ENCODE measurements at places on chromosomes 3 and 15.

- no peak overlapping the region for H3K4me3 ChIP-seq
- H3K27ac ChIP-seq: peak overlapping the region; percentile 60
- H3K36me3 ChIP-seq: no peaks in the 10 kb centered on the region
- H3K27me3 ChIP-seq: no peaks in the 10 kb centered on the region
- H3K4me1 ChIP-seq: peaks cover 13% of the 10 kb centered on the region
These were observed 62.9 kb upstream of the XCR1 start for GRCh38 chr3:46090161-46090591.

GRCh38 chr3:168272343-168272985 is 176.7 kb upstream of the GOLIM4 start:
- no peaks in the 10 kb centered on the region for H3K27me3 ChIP-seq
- H3K4me3 ChIP-seq: no peak overlapping the region
- no peaks in the 10 kb centered on the region for H3K4me1 ChIP-seq
- H3K27ac ChIP-seq: no peak overlapping the region

GRCh38 chr3:140931016-140931454 is 10.6 kb upstream of the SLC25A36 start:
- no peak overlapping the region for H3K4me3 ChIP-seq
- H3K36me3 ChIP-seq: no peaks in the 10 kb centered on the region
- no peak for DNase-seq

DNA sequence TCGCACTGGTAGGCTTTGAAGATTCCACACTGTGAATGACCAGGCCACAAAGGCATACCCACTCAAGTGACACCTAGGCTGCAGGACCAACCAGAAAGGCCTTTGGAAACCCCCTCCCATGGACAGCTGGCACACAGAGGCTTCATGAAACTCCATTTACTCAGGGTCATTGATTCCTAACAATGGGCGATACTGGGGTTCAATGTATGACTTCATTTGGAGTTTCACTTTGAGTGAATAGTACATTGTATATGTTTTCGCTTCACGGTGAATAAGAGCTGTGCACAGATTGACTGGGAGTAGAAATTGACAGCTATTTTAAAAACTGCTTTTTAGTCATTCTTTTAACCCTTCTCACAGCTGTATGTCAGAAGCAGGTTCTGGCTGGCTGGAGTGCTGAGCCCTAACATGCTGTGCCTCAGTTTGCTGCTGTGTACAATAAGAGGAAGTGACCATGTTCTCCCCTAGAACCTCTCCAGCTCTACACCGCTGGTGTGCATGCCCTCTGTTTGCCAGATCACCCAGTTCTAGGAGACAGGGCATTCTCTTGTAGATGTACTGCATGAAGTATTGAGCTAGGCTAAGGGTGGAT is 15.4 kb upstream of the CX3CR1 start:
- H3K36me3 ChIP-seq: no peaks in the 10 kb centered on the region
- no peak for DNase-seq
- no peaks in the 10 kb centered on the region for H3K4me1 ChIP-seq
- H3K4me3 ChIP-seq: no peak overlapping the region

GRCh38 chr3:193040836-193041672 is 123.4 kb upstream of the MB21D2 start:
- H3K27me3 ChIP-seq: no peaks in the 10 kb centered on the region
- no peaks in the 10 kb centered on the region for H3K4me1 ChIP-seq
- no peak for DNase-seq
- H3K4me3 ChIP-seq: no peak overlapping the region
- H3K36me3 ChIP-seq: no peaks in the 10 kb centered on the region
- H3K27ac ChIP-seq: no peak overlapping the region

- H3K4me1 ChIP-seq: peaks cover 24% of the 10 kb centered on the region
- no peak for DNase-seq
- H3K4me3 ChIP-seq: no peak overlapping the region
- no peak overlapping the region for H3K27ac ChIP-seq
- H3K36me3 ChIP-seq: no peaks in the 10 kb centered on the region
These were observed 4.3 kb downstream of the PDIA5 start for GRCh38 chr3:123071146-123071545.

- peaks cover 5% of the 10 kb centered on the region for H3K4me1 ChIP-seq
- H3K36me3 ChIP-seq: no peaks in the 10 kb centered on the region
- DNase-seq: no peak
These were observed 19.9 kb downstream of the ACKR2 start for GRCh38 chr3:42829083-42829627.

GRCh38 chr15:66897971-66898370 is 167.4 kb upstream of the SMAD3 start:
- peaks cover 5% of the 10 kb centered on the region for H3K4me1 ChIP-seq
- no peak overlapping the region for H3K27ac ChIP-seq
- no peaks in the 10 kb centered on the region for H3K27me3 ChIP-seq
- H3K4me3 ChIP-seq: no peak overlapping the region
- no peak for DNase-seq

GRCh38 chr3:167918008-167918596 is 177.6 kb downstream of the GOLIM4 start:
- DNase-seq: no peak
- H3K27me3 ChIP-seq: no peaks in the 10 kb centered on the region
- no peaks in the 10 kb centered on the region for H3K36me3 ChIP-seq
- no peaks in the 10 kb centered on the region for H3K4me1 ChIP-seq

- no peaks in the 10 kb centered on the region for H3K36me3 ChIP-seq
- DNase-seq: no peak
- H3K4me3 ChIP-seq: no peak overlapping the region
- no peaks in the 10 kb centered on the region for H3K27me3 ChIP-seq
- peaks cover 88% of the 10 kb centered on the region for H3K4me1 ChIP-seq
- H3K27ac ChIP-seq: peak overlapping the region; percentile 80
These were observed 6.8 kb upstream of the DUSP7 start for GRCh38 chr3:52063026-52063723.

DNA sequence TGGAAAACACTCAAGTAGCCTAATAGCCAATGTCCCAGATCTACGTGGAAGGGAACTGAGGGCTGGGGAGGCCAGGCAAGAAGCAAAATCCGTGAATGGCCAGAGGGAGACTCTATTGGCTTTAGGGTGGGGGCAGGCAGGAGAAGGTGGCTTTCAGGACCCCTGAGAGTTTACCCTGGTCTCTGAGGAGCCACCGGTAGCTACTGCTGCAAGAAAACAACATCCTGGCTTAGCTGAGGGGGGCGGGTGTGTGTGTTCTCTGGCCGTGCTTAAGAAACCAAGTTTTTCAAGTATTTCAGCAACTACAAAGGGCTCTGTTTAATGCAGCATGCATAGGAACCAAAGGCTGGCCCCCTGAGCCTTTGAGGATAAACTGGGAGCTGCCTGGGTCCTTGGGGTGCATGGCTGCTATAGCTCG is 47.6 kb upstream of the TRPM1 start:
- H3K36me3 ChIP-seq: no peaks in the 10 kb centered on the region
- no peak for DNase-seq

DNA sequence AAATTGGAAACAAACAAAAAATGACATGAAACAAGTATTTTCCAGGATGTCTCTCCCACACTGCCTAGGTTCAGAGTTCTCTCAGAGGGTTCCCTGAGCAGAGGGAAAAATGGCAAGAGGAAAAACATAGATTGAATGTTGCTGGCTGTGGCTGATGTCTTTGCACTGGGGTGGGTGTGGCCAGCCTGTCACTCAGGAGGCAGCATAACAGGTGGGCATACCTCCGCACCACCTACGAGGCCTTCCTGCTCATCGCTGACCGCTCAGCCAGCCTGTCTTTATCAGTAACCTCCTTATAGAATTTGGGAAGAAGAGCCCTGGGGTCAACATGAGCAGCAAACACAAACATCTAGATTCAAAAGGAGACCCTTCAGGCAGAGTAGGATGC is 216.6 kb upstream of the UMPS start:
- no peak overlapping the region for H3K27ac ChIP-seq
- no peak for DNase-seq
- H3K36me3 ChIP-seq: no peaks in the 10 kb centered on the region
- H3K4me3 ChIP-seq: no peak overlapping the region
- H3K27me3 ChIP-seq: no peaks in the 10 kb centered on the region

- H3K27ac ChIP-seq: no peak overlapping the region
- H3K4me1 ChIP-seq: no peaks in the 10 kb centered on the region
- H3K4me3 ChIP-seq: no peak overlapping the region
- H3K36me3 ChIP-seq: no peaks in the 10 kb centered on the region
- H3K27me3 ChIP-seq: no peaks in the 10 kb centered on the region
These were observed 181.1 kb downstream of the MYRIP start for GRCh38 chr3:39990532-39990931.

DNA sequence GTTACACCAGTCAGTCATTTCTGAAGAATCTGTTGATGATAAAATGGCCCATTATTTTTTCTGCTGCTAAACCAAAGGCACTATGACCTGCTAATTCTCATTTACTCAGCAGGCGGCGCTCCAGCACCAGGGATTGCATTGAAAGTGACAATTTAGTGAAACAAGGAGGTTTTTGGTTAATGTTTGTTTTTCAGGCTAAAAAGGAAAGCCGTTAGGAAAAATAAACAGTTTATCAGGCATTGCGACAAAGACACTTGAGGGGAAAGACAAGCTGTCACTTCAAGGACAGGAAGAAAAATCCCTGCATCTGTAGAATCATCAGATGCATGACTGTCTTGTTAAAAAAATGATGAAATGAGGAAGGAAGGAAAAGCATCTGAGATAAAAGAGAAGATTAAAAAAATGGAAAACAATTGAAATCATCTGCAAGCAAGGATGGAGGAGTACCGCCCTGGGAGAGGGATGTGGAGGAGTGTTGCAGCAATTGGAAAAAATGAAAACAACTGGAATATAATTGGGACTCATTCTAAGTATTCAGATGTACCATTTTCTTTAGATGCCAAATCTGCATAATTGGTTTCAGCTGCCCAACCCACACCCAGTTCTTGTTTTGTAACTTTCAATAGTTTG is 54.0 kb downstream of the NR1D2 start:
- no peak overlapping the region for H3K27ac ChIP-seq
- no peak for DNase-seq
- no peak overlapping the region for H3K4me3 ChIP-seq
- H3K36me3 ChIP-seq: no peaks in the 10 kb centered on the region
- H3K4me1 ChIP-seq: peaks cover 17% of the 10 kb centered on the region

DNA sequence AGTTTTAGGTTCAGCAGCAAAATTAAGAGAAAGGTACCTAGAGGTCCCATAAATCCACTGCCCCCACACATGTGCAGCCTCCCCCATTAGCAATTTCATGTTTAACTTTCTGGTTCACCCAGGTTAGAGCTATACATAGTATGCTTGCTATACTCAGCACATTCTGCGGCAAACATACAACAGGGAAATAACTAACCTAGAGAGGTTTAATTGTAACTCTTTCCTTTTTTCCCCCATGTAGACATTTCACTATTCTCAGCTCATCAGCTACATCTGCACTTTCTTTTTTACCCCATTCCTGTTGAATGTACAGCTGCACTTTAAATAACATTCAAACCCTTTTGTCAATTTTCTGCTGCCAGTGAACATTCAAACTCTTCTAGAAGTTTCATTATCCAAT is 21.1 kb downstream of the TFRC start:
- H3K36me3 ChIP-seq: peaks cover 95% of the 10 kb centered on the region
- no peaks in the 10 kb centered on the region for H3K27me3 ChIP-seq
- H3K4me1 ChIP-seq: no peaks in the 10 kb centered on the region
- no peak for DNase-seq
- no peak overlapping the region for H3K4me3 ChIP-seq
- no peak overlapping the region for H3K27ac ChIP-seq

DNA sequence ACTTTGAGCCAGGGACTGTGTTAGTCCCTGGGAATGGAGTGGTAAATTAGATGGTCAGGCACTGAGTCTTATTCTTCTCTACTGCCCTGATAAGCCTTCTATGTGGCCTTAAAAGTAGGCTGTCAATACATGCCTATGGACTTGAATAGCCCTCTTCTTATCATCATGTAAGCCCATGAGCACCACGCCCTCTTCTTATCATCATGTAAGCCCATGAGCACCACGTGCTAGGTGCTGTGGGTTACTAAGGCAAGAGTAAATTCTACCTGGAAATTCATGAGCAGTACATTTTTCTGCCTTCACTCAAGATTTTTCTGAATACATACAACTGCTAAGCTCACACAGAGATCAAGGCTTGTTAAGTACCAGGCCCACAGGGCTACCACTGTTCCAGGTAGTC is 68.5 kb downstream of the DHX30 start:
- no peak overlapping the region for H3K27ac ChIP-seq
- H3K27me3 ChIP-seq: no peaks in the 10 kb centered on the region
- H3K4me3 ChIP-seq: no peak overlapping the region

DNA sequence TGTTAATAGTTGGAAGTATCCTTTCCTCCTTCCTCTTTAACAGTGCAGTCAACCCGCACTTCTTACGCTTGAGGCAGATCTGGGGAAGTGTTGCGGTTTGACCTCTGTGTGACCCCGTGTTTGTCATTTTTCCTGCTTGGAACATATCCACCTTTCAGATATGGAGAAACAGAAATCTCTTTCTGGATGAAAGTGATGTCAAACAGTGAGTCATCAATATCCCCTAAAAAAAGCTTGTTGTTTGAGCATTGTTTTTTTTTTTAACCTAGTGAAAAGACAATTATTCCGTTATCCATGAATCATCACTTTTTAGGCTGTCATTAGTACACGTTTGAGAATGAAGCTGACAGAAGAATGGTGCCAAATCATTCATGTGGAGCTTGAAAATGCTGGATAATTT is 293.7 kb downstream of the ARPP21 start:
- no peaks in the 10 kb centered on the region for H3K36me3 ChIP-seq
- no peaks in the 10 kb centered on the region for H3K4me1 ChIP-seq
- H3K4me3 ChIP-seq: no peak overlapping the region

GRCh38 chr3:106628407-106628806 is 748.8 kb upstream of the CCDC54 start:
- no peaks in the 10 kb centered on the region for H3K27me3 ChIP-seq
- H3K36me3 ChIP-seq: no peaks in the 10 kb centered on the region
- H3K4me1 ChIP-seq: no peaks in the 10 kb centered on the region
- no peak overlapping the region for H3K27ac ChIP-seq
- DNase-seq: no peak

DNA sequence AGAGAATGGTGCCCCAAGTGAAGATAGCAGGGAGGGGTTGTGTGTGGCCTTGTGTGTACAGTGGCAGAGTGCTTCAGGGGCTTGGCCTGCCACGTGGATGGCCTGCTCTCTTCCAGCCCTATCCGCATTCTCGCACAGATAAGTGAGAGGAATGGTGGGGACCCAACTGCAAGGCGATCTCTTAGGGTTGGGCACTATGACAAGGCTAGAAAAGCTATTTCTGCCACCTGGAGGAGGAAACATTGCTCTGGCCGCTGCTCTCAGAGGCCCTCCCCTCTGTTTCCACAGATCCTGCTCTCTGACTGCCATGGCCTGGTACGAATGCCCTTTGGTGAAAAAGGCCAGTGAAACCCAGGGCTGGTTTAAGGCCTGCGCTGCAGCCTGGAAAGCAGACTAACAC is 20.6 kb downstream of the EEFSEC start:
- H3K4me3 ChIP-seq: no peak overlapping the region
- H3K27me3 ChIP-seq: no peaks in the 10 kb centered on the region
- H3K27ac ChIP-seq: no peak overlapping the region

DNA sequence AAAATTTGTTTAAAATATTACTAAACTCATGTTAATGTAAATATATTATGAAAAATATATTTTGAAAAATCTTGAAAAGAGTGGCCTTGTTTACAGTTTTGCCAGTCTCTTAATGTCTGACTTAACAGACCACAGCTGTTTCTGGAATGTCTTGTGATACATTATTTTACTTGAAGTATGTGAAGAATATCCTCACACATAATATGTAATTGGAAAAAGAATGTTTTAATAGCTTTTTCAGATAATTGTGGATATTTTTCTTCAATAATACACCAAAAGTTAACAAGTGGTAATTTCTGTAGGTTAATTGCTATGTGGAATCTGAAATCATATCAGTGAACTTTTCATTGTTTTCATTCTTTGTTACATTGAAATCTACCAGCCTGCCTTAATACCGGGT is 101.3 kb downstream of the UBE2E2 start:
- no peaks in the 10 kb centered on the region for H3K36me3 ChIP-seq

Data from suprapubic skin (tissue), 4 donors.